ENCODE measurements at places on chromosomes 4 and X.

DNA sequence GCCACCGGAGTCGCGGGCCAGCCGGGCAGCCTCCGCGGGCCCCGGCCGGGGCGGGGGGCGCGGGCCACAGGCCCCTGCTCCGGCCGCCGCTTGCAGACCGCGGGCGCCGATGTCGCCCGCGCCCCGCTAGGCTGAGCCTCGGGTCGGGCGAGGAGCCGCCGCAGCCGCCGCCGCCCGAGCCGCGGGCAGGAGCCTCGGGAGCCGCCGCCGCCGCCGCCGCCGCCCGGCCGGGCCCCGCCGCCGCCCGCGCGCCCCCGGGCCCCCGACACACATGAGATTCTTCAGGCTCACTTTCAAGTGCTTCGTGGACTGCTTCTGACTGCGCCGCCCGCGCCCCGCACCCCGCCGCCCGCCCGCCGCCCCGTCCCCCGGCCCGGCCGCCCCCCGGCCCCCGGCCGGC, 345 bp downstream of the SLC6A8 start:
- no peak for DNase-seq

DNA sequence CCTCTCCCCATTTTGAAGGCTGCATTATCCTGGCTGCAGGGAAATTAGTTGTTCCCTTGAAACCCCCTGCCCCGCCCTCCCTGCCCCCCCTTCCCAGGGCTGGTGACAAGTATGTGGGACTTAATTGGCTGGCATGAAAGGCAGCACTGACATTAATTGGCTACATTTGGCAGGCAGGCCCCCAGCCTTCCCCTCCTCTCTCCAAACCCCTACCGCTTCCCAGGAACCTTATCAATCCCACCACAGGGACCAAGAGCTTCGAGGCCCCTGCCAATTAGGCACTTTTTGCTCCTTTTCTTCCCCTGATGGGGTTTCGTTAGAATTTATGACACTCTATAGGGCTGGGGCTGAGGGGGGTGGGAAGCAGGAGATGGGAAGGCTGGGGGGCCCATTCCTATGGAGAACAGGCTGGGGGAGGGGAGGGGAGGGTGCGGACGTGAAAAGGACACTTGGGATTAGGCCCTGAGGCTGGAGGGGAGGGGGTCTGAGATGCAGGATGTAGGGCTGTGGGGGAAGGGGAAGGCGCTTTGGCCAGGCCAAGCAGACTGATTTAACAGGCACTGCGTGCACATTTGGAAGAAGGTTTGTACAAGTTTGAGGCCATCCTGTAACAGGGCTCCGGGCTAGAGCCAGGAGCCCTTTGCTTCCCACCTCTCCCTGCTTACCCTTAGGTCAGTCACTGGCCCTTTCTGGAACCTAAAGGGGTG, 52.2 kb downstream of the EFNB1 start:
- no peak for DNase-seq

DNA sequence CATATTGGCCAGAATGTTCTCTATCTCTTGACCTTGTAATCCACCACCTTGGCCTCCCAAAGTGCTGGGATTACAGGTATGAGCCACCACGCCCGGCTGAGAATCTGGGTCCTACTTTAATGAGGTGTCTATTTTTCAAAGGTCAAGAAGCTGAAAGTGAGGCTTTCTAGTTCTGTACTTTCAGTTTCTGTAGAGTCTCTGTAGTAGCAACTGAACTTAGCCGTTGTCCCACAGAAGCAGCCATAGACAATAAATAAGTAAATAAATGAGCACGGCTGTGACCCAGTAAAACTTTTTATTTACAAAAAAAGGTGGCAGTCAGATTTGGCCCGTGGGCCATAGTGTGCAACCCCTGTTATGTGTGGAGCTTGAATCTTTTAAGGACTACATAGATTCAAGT, 92.0 kb downstream of the FNIP2 start:
- no peak for DNase-seq

- DNase-seq = peak; percentile 33
Observed at GRCh38 chr4:55397126-55397436, 1.3 kb downstream of the TMEM165 start.

GRCh38 chr4:7159923-7160322, 32.4 kb upstream of the SORCS2 start:
- DNase-seq = no peak

- DNase-seq = no peak
Observed at GRCh38 chrX:93422693-93423092, 250.7 kb downstream of the NAP1L3 start.

Measured in fibroblast of skin of abdomen (primary cell).